Globus pallidus (tissue), 1 donor: ENCODE measurements at places on chromosomes 7 and 10.
A peak's percentile ranks its signal among the peaks of the same experiment; 100 is the strongest.

GRCh38 chr10:17257466-17258321 lies 29.7 kb downstream of the VIM start:
- peak; percentile 58 for DNase-seq

- DNase-seq: no peak
Measured at GRCh38 chr10:90222372-90222771, 521.0 kb downstream of the KIF20B start.

DNA sequence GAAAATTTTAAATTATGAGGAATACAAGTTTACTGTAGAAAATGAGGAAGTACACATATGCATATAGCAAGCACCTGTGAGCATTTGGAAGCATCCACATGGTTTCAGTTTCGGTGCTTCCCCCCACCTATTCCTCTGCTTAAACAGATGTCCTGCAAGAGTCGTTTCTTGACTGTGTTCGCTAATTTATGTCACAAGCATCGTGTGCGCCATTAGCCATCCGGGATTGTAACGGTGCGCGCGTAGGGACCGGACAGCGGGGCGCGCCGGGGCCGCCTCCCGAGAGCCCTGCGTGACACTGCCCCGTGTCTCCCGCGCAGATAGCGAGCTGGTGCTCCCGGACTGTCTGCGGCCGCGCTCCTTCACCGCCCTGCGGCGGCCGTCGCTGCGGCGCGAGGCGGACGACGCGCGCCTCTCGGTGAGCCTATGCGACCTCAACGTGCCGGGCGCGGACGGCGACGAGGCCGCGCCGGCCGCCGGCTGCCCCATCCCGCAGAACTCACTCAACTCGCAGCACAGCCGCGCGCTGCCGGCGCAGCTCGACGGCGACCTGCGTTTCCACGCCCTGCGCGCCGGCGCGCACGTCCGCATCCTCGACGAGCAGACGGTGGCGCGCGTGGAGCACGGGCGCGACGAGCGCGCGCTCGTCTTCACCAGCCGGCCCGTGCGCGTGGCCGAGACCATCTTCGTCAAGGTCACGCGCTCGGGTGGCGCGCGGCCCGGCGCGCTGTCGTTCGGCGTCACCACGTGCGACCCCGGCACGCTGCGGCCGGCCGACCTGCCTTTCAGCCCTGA lies 90.9 kb downstream of the NEURL1 start:
- no peak for DNase-seq

DNA sequence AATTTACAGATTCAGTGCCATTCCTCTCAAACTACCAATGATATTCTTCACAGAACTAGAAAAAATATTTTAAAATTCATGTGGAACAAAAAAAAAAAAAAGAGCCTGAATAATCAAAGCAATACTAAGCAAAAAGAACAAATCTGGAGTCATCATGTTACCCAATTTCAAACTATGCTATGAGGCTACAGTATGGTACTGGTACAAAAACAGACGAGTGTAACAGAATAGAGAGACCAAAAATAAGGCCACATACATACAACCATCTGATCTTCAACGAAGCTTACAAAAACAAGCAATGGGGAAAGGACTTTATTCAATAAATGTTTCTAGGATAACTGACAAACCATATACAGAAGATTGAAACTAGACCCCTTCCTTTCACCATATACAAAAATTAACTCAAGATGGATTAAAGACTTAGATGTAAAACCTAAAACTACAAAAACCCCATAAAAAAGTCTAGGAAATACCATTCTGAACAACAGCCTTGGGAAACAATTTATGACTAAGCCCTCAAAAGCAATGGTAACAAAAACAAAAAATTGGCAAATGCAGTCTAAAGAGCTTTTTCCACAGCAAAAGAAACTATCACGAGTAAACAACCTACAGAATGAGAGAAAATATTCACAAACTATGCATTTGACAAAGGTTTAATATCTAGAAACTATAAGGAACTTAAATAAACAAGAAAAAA lies 207.7 kb downstream of the PTN start:
- no peak for DNase-seq

DNA sequence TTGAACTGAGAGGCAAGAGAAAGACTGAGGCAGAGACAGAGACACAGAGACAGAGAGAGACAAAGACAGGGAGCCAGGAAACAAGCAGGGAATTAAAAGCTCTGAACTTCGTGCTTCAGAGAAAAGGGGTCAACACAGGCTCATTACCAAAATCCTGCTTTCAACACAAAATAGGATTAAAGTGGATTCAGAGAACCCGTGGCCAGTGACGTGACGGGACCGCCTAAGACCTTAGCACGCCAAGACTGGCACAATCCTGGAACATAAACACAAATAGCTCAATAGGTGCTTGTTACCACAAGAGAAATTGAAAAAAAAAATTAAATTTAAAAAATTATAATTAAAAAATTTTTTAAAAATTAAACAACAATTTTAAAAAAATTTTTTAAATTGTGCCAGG lies 21.5 kb downstream of the ASB13 start:
- DNase-seq: no peak

DNA sequence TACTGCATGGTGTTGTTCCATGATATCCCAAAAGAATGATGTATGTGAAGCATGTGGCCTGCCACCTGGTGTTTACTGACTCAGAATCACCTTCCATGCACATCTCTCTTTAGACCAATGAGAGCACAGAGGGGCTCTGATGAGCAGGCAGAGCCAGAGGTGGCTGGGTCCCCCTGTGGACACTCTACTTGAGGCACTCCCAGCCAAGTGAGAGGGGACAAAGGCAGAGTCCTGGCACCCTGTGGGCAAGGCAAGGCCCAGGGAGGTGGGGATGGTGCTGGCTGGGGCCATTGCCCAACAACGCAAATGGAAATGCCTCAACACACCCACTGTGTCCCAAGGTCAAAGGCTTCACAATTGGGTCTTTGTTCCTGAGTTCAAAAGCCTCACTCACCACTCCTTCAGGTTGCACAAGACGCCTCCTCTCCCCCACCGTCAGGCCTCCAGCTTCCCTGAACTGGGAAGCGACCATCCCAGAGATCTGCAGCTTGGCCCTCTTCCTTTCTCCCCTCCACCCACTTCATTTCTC lies 164.6 kb downstream of the NEURL1 start:
- no peak for DNase-seq

- DNase-seq: no peak
Measured at GRCh38 chr7:3493499-3493898, 192.4 kb downstream of the SDK1 start.

GRCh38 chr7:138797715-138798320 lies at the start of the genes ATP6V0A4 and TMEM213:
ATP6V0A4 (minus strand) TSS chr7:138798196; CDS start chr7:138771247, 26,949 bp downstream.
TMEM213 (plus strand) TSS chr7:138797994; CDS start chr7:138798105, 111 bp downstream.
- no peak for DNase-seq

DNA sequence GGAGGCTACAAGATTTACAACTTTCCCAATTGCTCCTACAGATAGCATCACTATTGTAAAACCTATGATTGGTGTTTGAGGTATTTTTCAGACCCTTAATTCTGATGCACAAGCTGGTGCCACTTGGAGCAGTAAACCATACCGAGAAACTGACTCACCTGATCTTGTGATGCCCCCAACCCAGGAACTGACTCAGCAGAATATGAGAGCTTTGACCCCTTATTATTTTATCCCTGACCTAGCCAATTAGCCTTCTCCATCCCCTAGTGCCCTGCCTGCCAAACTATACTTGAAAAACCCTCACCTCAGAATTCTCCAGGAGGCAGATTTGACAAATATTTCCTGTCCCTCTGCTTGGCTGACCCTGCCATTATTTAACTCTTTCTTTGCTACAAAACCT lies 585.9 kb upstream of the GHITM start:
- no peak for DNase-seq

DNA sequence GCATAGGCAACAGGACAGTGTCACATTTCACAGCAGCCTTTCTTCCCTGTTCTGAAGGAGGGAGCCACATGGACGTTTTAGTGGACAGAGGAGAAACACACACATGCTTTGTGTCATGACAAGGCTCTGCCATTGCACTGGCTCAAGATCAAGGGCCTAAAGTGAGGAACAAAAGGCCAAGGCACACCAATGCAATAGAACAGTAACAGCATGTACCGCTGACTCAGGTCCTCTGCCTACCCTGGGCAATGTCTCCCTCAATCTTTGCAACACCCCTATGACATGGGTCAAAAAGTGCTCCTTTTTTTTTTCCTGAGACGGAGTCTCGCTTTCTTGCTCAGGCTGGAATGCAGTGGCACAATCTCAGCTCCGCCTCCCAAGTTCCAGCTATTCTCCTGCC lies 57.8 kb upstream of the SDK1 start:
- DNase-seq: no peak

GRCh38 chr10:101961591-101962498 lies 94.1 kb downstream of the ARMH3 start:
- no peak for DNase-seq

DNA sequence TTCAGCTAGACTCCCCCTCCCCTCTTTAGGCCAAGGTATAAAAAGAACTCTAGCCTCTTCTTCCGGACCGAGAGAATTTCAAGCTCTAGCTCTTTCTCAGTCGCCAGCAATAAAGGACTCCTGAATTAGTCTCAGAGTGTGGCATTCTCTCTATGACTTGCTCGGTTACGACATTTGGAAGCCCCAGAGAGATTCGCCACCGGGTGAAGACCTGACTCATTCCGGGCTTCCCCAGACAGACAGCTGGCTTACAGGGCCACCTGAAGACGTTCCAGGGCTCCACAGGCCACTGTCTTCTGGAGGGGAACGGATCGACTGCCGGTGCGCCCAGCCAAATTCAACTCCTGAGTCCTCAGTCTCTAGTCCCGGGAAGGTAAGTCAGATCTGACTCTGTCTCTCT lies at the start of gene AKR1B15:
Gene AKR1B15 (plus strand): TSS at position 234 of the 400 bp plus-strand sequence. CDS start 15,510 bp downstream, outside the sequence.
- no peak for DNase-seq

DNA sequence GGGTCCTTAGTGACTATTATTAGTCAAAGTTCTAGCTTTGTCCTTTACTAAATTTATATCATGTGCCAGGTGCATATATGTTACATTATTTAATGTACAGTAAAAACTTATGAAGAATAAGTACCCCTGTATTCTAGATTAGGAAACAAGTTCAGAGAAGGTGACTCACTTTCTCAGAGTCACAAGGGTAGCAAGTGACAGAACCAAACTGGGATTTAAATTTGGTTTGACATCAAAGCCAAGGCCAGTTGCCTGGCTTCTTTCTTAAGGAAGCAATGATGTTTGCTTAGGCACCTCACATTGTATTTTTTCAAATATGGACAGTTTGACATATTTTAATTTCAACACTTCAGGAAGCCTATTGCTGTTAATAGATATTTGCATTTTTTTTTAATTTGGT lies 2.5 kb downstream of the LSM8 start:
- DNase-seq: no peak

DNA sequence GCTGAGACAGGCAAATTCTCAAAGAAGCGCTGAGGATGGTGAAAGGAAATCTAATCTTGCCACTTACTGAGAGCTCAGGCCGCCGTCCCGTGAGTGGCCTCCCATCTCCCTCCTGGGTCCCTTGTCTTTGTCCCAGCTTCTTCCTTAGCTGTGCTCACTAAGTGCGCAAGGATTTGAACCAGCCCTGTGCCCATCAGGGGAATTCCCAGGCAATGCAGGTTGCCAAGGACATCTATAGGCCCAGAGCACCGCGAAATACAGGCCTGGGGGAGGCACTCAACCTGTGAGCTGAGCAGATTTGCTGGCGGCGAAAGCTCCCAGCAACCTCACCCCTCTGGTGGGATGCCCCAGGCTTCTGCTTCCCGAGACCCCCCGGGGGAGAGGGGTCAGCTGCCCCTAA lies 64.8 kb downstream of the OAT start:
- DNase-seq: no peak

DNA sequence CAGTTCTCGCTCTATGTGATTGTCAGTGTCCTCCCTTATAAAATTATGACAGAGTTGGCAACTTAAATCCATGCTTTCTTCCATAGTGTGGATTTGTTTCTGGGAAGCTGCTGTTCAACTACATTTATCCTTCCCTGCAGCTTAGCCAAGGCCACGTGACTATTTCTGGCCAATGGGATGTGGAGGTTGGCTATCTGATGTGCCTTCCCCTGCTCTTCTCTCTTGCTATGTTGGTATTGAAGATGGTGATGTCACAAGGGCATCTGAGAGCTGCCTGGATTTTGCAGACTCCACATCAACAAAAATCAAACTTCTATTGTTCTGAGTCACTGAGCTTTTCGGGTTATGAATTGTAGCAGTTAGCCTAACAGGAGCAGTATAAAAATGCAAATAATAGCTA lies 164.9 kb upstream of the RHOBTB1 start:
- DNase-seq: no peak

- peak; percentile 8 for DNase-seq
Measured at GRCh38 chr7:24477398-24478136, 95.7 kb upstream of the PALS2 start.

- DNase-seq: no peak
Measured at GRCh38 chr10:101724446-101724845, 29.5 kb upstream of the FBXW4 start.

DNA sequence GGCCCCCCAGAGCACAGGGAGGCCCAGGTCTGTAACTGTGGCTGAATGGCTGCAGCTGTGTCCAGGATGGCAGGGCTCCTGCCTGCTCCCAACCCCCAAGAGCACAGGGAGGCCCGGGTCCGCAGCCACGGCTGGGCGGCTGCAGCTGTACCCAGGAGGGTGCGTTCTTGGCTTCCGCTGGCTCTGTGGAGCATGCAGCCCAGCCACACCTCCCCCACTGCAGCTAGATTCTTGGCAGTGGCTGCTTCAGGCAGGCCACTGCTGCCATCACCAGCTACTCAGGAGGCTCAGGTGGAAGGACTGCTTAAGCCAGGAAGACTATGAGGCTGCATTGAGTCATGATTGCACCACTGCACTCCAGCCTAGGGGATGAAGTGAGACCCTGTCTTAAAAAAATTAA lies 27.9 kb downstream of the C7orf25 start:
- no peak for DNase-seq

DNA sequence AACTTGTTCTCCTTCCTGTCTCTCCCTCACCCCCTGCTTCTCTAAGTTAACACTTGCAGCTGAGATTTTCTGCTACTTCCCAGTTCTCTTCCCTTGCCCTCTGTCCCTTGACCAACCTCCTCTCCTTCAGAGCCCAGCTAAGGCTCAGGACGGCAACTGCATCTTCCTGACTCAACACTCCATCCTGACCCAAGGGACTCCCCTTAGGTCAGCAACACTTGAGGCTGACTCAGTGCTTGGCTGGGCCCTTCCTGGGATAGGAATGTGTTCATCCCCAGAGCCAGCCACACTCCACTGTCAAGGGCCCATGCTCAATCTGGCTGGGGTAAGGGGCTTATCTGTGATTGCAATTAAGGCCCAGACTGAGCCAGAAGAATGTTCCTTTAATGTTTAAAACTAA lies 3.4 kb downstream of the CALHM2 start:
- no peak for DNase-seq

- DNase-seq: no peak
Measured at GRCh38 chr7:47335071-47335470, 246.8 kb downstream of the TNS3 start.

- DNase-seq: no peak
Measured at GRCh38 chr10:105986912-105987635, 1177.4 kb downstream of the SORCS1 start.

GRCh38 chr10:105145711-105146110 lies 504.6 kb downstream of the SORCS3 start:
- DNase-seq: no peak

- no peak for DNase-seq
Measured at GRCh38 chr7:120709972-120710320, 148.0 kb downstream of the TSPAN12 start.
